ENCODE measurements at places on chromosomes 7 and 10.

- no peak for DNase-seq
These were observed 18.7 kb downstream of the SLC25A13 start for GRCh38 chr7:96303105-96303685.

- no peak for DNase-seq
These were observed 64.8 kb downstream of the ZNRF2 start for GRCh38 chr7:30349170-30349569.

DNA sequence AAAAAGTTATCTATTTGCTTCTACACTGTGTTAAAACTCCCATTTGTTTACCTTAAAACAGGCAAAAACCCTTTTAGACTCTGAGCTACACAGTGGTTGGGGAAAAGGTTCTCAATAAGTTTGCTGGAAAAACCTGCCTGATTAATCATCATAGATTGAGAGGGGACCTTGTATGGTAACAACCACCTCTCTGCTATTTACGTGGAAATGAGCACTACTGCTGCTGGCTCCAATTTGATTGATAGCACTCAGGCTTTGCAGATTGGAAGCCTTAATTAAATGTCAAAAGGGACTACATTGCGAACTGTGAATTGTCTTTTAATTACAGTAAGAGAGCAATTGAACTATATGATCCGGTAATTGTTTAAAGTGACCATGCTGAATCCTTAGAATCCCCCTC lies 119.0 kb upstream of the IMMP2L start:
- no peak for DNase-seq

GRCh38 chr10:3452173-3452626 lies 279.6 kb upstream of the PITRM1 start:
- DNase-seq = no peak

DNA sequence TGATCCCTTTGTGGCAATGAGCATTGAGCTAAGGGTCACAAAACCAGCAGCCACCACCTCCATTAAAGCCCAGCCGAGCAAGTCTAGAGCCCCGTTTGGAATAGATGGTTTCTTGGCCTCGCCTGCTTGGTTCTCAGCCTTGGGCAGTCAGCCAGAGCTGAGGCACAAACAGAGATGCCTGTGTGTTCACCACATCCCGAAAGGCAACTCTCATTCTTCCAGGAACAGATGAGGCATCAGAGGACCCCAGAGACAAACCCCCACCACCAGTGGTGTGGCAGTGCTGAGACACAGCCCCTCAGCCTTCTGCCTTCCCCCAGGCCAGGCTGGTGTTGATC lies 203.3 kb upstream of the ZMIZ1 start:
- DNase-seq = no peak

DNA sequence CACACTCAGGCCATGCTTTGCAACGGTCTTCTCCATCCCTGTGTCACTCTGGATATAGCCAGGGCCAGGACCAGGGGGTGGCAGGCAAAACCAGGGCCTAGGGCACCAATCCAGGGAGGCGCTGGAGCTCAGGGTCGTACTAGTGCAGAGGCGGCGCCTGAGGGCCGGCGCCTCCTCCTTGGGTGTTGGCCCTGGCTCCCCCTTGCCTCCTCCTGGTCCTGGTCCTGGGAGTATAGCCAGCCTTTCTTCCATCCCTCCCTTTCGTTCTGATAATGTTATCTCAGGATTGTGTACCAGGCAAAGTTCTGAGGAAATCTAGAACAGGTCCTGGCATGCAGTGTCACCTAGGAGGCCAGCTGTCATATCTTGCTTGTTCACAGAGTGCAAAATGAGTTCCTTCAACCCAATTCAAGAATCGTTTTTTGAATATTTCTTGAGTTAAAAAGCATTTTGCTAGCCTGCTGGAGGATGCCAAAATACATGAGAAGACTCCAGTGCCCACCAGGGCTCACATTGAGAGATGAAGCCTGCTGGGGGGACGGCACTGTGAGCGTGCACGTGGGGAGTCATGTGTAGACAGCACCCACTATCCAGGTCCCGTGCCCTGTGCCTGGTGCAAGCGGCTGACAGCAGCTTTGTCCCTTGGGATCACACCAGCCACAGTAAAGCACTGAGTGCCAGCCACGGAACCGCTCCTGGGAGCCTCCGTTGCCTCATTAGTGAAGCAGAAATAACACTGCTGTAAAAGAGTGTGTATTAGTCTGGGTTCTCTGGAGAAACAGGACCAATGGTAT lies 106.9 kb upstream of the C7orf33 start:
- no peak for DNase-seq

GRCh38 chr7:111741811-111742240 lies 179.5 kb upstream of the IMMP2L start:
- peak; percentile 31 for DNase-seq

DNA sequence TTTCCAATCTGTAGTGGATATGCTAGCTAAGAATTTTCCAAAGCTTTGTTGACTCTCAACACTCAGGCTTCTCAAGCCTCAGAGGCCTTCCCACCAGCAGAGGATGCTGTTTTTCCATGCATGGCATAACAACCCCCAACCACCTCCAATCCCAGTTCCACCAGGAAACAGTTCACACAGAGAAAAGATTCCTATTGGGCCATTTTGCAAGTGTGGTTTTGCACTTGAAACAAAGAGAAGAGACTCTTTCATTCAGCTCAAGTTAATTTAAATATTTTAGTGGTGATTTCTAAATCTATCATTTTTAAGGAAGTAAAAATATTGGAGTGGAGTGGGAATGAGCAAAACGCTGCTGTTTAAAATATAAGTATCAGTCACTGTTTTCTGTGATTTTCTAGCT lies 105.6 kb upstream of the COL1A2 start:
- no peak for DNase-seq

DNA sequence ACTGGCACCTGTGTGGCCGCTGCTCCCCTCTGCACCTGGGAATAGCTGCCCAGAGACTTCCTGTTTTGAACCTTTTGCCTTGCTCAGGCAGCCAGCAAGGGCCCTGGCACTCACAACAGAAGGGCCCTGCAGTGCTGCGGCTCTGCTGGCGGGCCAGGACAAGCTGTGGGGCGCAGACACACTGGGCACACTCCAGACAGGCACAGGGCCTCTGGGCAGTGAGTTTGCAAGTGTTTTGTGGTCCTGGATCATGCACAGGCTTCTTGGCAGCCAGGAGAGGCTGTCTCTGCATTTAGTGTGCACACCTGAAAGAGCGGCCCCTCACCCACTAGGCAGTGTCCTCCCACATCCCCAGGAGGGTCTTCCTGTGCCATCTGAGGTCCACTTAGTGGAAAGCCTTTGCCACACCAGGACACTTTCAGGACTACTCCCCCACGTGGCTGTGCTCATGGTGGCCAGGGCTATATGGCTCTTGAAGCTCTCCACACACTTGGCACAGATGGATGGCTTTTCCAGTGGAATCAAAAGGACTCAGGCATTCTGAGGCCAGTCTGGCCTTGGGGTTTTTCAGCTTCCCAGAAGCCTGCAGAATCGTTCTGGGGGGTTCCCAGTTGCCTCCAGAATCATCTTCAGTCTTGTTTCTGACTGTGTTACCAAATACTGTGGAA lies 5.0 kb upstream of the ATP6V0E2 start:
- DNase-seq = no peak
